T-helper 1 cell (primary cell): ENCODE measurements at places on chromosomes 3 and 15.

DNA sequence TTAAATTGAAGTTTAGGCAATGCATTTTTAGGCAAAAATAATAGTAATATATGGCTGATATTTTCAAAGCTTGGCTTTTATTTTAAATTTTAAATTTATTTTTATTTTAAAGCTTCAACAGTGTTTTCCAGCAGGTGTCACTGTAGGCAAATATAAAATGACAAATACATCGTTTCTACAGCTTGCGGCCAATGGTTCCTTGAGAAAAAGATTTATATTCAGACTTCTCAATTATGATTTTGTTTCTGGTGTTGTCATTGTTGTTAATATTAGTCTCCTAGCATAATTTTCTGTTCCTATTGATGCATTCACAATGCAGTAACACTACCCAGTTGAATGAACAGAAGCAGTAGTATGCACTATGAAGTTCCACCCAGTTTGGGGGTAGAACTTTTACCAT is 220.7 kb upstream of the DNAJC19 start:
- no peak for DNase-seq

- DNase-seq = no peak
Observed at GRCh38 chr15:34737477-34737876, 17.3 kb downstream of the GJD2 start.

GRCh38 chr15:39575180-39575579 is 5.7 kb upstream of the THBS1 start:
- no peak for DNase-seq

DNA sequence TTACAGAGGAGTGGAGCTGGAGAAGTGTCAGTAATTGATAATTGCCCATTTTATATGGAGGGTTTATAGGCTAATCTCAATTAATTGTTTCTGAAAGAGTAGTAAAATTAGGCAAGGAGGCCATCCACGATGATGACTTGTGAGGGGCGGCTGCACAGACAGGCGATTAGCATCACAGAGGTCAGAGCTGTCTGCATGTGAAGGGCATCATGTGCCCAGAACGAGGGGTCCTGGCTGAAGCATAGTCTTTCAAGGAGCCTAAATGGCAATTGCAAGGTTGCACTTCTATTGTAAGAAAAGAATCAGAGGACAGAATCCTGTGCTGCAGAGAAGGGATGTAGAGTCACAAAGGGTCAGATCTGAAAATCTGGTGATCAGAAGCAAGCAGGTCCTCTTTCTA is 196.6 kb downstream of the EBLN2 start:
- no peak for DNase-seq

GRCh38 chr3:115397433-115397832 is 225.9 kb upstream of the GAP43 start:
- no peak for DNase-seq

DNA sequence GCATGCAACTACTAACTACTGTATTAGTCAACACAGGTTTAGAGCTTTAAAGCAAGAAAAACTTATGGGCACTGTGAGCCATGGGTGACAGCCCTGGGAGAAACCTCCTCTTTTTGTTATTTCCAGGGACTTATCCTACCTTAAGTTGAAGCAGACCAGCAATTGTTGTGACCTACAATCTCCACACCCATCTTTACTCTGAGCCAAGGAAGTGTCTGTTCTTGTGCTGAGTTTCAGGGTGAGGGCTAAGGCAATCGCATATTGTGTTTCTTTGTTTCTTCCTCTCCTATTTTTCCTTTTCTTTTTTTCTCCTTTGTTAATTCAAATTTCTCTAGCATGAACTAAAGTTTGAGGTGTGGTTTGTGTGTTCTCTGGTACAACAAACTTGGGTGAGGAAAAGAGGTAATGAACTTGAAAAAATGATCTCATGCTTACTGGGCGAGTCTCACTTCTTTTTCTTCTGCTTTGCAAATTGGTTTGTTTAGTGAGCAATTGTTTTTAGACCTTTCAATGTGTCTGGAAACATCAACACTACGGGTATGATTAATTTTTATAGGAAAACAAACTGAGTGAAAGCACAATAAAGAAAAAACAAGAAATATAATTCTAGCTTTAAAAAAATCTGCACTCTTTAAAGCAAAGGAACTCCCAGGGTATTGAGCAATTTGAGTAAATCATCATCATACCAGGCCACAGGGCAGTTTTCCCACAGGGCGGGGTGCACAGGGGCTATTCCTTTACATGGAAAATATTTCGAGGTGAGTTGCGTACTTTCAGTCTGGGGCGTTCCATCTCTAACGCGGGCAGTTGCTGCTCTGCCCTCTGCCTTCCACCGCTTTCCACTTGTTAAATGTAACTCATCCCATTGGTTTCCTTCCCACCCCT is 2.7 kb downstream of the UPK1B start:
- DNase-seq = no peak

DNA sequence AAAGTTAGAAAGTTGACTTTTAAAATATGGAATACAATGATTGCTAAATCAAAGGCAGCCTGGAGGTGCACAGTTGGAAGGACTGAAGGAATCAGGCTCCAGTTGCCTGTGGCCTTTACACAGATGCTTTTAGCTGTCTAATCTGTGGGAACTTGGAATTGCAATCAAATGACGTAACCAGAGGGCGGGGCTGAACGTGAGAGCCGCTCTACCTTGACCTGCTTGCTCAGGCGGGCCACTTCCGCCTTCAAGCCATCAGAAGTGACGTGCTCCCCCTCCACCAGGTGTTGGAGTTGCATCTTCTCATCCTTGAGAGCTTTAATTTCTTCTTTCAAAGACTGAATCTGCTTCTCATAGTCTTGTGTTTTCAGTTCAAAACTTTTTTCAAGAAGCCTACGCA is 37.7 kb upstream of the GNB5 start:
- DNase-seq = no peak
